ENCODE measurements at places on chromosomes 7 and 10.

GRCh38 chr10:130615457-130615856 lies 479.3 kb downstream of the GLRX3 start:
- no peak for DNase-seq

GRCh38 chr7:151225948-151226510 lies 976 bp downstream of the ABCF2 start:
- no peak for DNase-seq

DNA sequence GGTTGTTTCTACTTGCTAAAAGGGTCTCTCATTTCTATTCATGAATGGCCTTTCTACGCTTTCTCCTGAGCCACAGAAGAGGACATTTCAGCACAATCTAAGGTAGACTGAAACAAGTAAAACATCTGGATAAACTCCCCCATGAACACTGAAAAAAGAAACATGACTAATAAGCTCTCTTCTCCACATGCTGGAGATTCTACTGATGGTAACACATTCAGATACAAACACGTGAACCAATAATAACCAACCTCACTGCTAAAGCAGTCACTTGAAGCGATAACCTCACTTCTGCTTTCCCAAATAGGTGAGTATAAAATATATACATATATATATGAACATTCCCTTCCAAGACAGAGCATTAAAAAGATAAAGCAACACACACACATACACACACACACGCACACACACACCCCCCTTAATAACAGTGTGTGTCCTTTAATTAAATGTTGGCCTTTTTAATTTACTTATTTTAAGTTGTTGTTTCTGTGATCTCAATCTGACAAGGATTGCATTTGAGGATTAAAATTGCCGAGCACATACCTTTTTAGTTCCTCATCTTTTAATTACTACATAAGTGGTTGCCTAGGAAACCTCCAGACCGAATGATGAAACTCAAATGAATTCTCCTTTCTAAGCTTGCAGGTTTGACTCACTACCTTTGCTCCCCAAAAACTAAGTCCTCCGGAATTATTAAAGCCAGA lies 292.4 kb upstream of the KLF14 start:
- no peak for DNase-seq

DNA sequence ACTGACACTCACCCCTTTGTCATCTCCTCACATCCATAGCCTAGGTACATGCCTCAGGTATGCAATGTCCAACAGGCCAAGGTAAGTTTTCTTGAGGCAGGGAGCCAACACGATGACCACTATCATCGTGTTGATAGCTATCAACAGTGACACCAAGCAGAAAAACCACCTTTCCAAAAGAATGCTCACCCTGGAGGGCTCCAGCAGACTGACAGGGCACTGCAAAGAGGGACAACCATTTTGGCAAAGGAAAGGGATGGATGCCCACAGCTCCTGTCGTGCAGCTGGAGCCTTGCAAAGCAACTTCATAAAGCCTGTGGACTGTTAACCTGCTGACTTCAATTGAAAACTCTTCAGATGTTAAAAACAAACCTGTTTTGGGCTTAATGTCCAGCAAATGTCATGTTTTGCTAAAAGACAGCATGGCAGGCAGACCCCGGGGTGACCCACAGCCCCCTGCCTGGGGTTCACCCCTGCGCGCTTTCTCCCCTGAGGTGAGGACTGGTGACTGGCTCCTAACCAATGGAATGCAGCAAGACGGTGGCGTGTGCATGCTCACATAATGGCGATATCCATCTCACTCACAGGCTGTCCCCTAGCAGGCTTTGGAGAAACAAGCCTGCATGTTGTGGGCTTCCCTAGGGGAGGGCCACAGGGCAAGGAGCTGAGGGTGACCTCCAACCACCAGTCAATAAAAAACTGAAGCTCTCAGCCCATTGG lies 293.8 kb downstream of the TCERG1L start:
- no peak for DNase-seq

GRCh38 chr7:46900312-46901263 lies 681.3 kb downstream of the TNS3 start:
- DNase-seq, result no peak

GRCh38 chr10:11414314-11415038 lies 197.0 kb downstream of the USP6NL start:
- no peak for DNase-seq

DNA sequence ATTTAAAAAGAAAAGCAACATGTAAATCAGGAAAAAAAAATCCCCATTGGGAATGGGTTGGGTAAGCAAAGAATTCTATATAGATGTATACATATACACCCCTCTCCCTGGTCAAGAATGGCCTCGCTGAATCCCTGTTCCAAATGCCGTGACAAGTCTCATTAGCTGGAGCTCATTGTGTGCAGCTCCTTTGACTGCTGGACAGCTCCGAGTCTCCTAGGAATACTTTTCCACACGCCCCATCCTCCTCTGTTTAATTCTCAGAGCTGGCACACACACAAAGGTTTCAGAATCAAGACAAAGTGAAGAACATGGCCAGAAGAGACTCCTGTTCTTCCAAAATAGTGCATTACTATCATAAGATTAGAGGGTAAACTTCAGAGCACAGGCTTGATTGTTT lies 130.9 kb upstream of the MKLN1 start:
- peak; percentile 10 for DNase-seq

GRCh38 chr10:29600067-29600466 lies 34.7 kb downstream of the SVIL start:
- DNase-seq, result no peak

- DNase-seq, result peak; percentile 73
Observed at GRCh38 chr7:90625562-90625961, 29.4 kb downstream of the CDK14 start.

- DNase-seq, result no peak
Observed at GRCh38 chr10:22693860-22694259, 20.5 kb downstream of the PIP4K2A start.

DNA sequence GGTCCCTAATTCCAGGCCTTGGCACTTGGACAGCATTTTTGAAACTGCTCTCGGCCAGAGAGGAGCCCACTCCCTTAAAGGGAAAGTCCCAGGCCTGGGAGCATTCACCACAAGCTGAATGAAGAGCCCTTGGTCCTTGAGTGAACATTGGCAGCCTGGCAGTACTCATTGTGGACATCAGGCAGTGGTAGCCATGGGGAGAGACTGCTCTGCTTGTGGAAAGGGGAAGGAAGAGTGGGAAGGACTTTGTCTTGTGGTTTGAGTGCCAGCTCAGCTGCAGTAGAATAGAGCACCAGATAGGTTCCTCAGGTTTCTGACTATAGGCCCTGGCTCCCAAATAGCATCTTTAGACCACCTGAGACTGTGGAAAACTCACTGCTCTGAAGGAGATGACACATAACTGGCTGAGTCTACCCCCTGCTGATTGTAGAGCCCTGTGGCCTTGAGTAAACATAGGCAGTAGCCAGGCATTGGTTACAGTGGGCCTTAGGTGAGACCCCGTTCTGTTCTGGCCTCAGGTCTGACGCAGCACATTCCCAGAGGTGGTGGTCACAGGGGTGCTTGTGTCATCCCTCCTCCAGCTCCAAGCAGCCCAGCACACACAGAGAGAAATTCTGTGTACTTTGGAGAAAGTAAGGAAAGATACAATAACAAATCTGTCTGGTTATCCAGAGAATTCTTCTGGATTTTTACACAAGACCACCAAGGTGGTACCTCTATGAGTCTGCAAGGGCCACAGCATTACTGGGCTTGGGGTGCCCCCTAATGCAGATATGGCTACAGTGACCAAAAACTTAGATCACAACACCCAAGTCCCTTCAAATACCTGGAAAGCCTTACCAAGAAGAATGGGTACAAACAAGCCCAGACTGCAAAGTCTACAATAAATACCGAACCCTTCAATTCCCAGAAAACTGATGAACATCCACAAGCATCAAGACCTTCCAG lies 153.8 kb downstream of the GNAI1 start:
- DNase-seq, result no peak

GRCh38 chr10:77293347-77293746 lies 344.3 kb downstream of the KCNMA1 start:
- DNase-seq, result no peak

GRCh38 chr7:2483494-2483893 lies 7.3 kb upstream of the GRIFIN start:
- DNase-seq, result no peak

DNA sequence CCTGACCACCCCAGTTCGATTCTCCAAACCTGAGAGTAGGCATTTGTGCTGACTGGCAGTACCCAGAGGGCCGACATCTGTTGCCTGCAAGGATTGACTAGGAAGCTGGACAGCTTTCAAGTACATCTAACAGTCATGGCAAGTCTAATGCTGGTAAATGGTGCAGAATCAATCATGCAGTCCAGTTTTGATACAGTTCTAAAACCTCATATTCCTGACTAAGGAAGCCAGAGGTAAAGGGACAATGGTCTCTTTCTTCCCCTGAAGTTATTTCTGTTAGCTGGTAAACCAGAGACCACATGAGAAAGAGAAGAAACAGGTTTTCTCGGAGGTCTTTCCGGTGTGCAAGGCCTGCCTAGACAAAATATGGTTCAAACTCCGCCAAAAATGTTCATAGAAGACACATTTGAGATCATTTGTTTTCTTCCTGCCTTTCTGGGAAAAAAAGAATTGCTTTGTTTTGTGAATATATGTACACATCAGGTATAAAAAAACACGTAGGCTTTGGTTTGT lies 97.1 kb downstream of the WDR37 start:
- no peak for DNase-seq

DNA sequence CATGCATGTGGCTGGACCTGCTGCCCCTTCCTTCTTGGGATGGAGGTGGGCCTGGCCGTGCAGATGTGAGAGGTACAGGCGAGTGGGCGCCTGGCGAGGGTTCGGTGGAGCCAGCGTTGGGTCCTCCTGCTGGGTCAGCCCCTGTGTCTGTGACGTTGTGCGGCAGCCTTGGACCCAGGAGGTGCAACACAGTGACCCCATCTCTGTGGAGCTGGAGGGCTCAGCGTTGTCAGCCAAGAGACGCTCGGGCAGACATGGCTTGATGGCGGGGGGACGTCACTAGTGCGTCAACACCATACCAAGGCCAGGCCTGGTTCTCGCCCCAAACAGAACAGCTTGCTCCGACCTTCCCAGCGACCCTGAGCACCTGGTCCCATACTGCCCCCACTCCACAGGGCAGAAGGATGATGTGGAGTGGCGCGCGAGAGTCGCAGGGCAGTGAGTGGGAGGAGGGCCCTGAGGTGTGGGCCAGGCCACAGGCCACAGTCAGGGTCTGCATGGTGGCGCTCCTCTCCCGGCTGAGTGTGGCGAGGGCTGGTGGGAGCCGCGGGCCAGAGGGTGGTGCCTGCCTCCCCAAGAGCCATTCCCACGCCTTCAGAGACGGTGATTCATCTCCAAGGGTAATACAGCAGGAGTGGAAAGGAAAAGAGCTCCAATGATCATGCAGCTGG lies 184.4 kb downstream of the DNAJB6 start:
- no peak for DNase-seq

DNA sequence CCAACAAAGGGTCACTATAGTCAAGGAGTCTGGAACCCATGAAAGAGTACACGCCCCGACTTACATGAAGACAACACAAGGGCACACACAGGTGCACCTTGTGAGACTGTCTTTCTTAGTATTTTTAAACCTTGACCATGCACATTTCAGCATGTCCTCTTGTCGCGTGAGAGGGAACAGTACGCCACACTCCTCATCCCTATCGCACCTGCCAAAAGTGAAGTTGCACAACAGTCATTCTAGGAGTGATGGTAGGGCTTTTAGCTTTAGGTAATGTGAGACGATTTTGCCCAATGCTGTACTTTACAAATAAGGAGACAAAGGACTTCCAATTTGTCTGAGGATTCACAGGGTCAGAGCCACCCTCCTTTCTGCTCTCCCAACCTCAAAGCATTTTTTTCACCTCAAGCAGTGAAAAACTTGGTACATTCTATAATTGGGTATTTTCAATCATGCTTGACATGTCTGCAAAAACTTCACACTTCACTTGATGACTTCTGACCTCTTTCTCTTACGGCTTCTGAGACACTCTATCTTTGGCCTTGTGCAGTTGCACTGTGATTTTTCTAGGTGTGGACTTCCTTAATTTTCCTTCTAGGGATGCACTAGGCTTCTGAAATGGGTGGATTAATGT lies 173.9 kb upstream of the GRB10 start:
- DNase-seq, result no peak

DNA sequence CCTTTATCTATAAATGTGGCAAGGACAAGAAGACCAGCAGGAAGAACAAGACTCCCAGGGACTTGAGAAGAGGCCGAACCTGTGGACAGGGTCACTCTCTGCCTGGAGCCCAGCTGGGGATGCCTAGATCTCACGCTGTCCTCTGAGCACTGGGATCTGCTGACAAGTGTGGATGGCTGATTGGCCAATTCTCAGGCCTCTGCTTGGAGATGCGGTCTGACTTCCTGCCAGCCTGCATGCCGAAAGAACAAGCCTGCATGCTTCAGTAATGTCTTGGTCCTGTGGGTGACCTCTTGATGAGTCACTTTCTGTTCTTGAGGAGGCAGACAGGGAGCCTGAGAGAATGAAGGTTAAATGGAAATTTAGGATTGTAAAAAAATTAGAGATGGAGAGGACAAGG lies 84.7 kb downstream of the TMEM178B start:
- no peak for DNase-seq

- no peak for DNase-seq
Observed at GRCh38 chr7:3028758-3029093, 14.9 kb downstream of the CARD11 start.

DNA sequence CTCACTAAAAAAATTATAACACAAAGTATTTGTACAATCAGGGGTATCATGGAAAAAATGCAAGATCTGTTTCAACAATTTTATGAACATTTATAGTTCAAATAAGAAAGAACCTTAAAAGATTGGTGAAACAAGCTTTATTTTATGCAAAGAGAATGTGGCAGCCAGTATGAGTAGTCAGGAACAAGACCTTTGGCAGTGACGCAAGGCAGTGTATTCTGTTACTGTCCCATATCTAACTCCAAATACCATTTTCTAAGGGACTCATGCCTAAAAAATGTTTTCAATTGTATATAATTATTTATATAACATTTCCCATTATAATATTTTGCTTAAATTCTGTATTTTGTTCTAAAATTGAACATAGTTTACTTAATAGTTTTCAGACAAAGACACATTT lies 19.1 kb upstream of the FAM53B start:
- no peak for DNase-seq

DNA sequence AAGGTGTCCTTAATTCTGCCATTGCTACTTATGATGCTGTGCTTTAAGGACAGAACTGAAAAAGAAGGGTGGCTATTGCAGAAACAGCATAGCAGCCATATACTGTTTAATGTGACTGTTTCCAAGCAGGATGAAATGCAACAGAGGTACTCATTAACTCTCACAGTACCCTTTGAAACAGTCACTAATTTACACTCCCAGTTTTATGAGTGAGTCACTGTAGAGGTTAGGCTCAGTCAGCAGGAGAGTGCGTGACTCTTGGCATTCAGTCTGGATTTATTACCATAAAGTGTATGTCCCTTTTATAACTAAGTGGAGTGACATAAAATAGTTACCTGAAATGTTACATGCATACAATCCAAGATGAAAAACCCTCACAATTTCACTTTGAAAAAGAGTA lies 27.7 kb downstream of the ALDH18A1 start:
- DNase-seq, result peak; percentile 4

DNA sequence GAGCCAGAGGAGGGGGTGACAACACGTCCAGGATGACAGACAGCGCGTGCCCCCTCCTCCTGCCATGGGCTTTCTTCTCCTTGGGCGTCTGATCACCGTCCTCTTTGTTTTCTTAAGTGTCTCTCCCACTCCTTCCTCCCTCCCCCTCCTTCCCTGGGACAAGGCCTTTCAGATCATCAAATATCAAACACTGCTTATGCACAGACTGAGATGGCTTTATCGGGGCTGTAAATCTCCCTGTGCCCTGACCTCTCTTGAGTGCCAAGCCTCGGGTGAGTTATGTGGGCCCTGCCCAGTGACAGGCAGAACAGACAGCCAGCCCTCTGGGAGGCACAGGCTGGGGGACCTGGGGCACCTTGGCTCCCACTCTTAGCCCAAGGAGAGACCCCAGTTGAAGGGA lies 116.4 kb downstream of the C10orf105 start:
- no peak for DNase-seq

GRCh38 chr7:111076205-111076604 lies 14.7 kb upstream of the LRRN3 start:
- no peak for DNase-seq

Data from left renal pelvis (tissue), 4 donors.